Stimulated activated CD8-positive, alpha-beta memory T cell treated with anti-CD3 and anti-CD28 coated beads, Interleukin-4, amount 100 ng/mL, for 1 hour (primary cell): ENCODE measurements at places on chromosomes 2 and 18.

DNA sequence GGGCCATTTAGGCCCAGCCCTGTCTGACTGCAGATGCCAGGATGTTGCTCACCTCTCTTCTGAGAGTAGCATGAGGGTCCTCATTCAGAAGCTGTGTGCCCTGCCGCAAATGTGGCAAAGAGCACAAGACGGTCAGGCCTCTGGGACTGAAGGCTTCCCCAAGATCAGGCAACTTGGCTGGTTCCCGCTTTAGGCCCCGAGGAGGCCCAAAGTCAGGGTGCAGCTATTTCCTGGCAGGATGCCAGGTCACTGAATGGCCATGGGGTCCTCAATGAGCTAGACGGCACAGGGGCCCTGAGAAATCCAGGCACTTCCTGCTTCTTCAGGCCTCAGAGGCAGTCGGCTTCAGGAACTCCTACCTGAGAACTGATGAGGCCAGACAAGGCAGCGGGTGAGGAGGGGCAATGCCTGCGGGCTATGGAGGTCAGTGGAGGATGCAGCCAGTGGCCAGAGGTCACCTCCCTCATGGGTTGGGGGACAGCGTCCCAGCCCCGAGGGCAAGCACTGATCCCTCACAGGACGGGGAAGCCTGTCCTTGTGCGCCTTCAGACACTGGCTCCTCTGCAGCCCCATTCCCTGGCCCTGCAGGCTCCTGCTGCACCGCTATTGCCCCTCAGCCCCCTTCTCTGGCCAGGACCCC lies 44.9 kb downstream of the LMAN2L start:
- DNase-seq = no peak

DNA sequence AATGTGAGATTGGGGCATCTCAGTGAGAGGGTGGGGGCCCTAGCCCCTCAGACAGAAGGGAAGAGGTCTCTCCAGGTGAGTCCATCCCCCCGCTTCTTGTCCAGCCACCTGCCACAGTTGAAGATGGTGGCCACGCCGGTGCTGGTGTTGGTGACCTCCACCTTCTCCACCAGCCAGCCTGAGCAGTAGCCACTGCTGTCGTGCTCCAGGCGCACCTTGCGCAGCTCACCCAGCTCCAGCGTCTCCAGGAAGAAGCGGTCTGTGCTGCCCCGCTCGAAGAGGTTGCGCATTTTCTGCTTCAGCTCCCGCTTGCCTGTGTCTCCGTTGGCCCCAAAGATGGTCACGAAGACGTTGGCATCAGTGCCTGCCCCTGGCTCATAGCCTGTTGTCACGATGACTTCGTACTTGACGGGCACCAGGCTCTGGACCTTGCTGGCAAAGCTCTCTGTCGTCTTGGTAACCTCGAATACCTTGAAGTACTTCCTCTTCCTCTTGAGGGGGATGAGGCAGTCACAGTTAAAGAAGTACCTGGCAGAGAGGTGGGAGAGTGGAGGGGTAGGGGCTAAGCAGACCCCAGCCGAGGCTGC lies 179.5 kb downstream of the LOXHD1 start:
- DNase-seq = no peak

GRCh38 chr18:59352250-59352855 lies 6.7 kb downstream of the LMAN1 start:
- no peak for DNase-seq

DNA sequence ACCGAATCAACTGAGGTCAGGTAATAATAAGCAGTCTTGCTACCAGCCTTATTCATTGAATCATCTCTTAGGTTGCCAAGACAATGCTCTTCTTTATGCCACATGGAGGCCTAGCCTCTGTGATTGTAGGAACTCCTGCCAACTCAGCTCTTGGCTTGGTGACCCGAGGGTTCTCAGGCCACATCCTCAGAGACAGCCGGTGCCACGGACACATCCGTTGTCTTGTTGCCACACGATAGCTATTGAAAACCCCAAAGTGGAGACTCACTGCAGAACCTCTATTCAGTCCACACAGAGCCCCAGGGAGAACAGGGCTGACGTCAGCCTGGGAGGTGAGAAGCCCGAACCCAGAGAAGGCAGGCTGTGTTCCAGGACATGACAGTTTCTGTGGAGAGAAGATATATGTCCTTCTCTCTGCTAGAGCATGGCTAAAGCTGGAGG lies 53.5 kb upstream of the TGFA start:
- no peak for DNase-seq

DNA sequence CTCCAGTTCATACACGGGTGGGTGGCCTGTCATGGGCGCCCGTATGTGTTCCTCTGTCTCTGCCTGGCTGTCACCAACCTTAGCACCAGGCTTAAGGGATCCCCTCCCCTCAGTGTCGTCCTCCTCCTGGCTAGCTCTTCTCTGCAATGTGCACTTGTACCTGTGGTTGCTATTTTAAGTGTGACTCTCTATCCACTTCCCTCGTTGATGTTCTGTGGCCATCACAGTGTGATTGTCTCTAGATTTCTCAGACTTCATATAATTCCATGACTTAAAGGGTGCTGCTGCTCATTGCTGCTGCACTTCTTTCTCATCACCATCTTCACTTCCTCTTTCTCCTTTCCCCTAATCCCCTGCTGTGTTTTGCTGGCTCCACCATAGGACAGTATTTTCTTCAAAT lies 143.4 kb downstream of the EML6 start:
- no peak for DNase-seq
